ENCODE measurements at places on chromosomes 12 and 14. TPM values are rescaled to one million over a fixed set of nuclear protein-coding genes. Genes with fewer than 3 reads are reported as not detected.
A peak's percentile ranks its signal among the peaks of the same experiment; 100 is the strongest.

Gene OR4K1
- polyA plus RNA-seq: not detected

- H3K27me3 ChIP-seq: no peaks in the 10 kb centered on the region
- no peak overlapping the region for H3K4me3 ChIP-seq
- DNase-seq: no peak
- H3K4me1 ChIP-seq: no peaks in the 10 kb centered on the region
- no peaks in the 10 kb centered on the region for H3K36me3 ChIP-seq
Observed at GRCh38 chr14:26394150-26394810, 203.6 kb downstream of the NOVA1 start.

GRCh38 chr14:30614155-30614554 lies 8.0 kb upstream of the SCFD1 start:
- no peak for DNase-seq
- no peaks in the 10 kb centered on the region for H3K4me1 ChIP-seq
- no peak overlapping the region for H3K4me3 ChIP-seq
- H3K27me3 ChIP-seq: no peaks in the 10 kb centered on the region
- peaks cover 11% of the 10 kb centered on the region for H3K36me3 ChIP-seq
- no peak overlapping the region for H3K27ac ChIP-seq

DNA sequence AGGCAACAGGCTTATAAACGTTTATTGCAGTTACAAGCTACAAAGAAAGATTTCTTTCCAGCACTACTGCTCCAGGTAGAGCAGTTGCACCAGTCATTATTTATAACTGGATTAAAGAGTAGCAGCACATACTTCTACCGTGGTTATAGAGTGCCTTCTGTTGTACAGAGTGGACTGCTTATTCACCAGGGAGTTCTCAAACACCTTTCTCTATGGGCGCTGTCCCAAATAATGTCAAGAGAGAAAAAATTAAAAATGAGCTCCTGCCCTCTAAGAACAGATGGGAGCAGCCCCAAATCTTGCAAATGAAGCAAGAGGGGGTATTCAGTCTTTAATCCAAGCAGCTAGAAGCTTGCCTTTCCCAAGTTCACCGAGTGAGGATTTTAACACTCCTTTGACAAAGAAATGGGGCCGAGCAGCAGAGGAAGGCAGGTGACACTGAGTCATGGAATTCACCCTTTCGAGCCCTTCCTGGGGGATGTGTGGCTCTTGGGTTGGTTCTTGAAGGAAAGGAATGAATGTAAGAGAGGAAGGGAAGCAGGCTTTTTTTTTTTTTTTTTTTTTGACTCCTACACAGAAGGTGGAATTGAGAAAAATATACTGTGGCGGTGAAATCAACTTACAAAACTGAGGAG lies 181.2 kb downstream of the PRKCH start:
- no peak for DNase-seq
- peaks cover 4% of the 10 kb centered on the region for H3K27me3 ChIP-seq
- peak overlapping the region; percentile 83 for H3K4me3 ChIP-seq
- peak overlapping the region; percentile 94 for H3K27ac ChIP-seq
- peaks cover 94% of the 10 kb centered on the region for H3K4me1 ChIP-seq
- H3K36me3 ChIP-seq: peaks cover 32% of the 10 kb centered on the region

Gene PNP
- 38.8 TPM for polyA plus RNA-seq

GRCh38 chr12:30218073-30218472 lies 434.3 kb upstream of the TMTC1 start:
- H3K4me1 ChIP-seq: no peaks in the 10 kb centered on the region
- no peaks in the 10 kb centered on the region for H3K27me3 ChIP-seq
- no peaks in the 10 kb centered on the region for H3K36me3 ChIP-seq

DNA sequence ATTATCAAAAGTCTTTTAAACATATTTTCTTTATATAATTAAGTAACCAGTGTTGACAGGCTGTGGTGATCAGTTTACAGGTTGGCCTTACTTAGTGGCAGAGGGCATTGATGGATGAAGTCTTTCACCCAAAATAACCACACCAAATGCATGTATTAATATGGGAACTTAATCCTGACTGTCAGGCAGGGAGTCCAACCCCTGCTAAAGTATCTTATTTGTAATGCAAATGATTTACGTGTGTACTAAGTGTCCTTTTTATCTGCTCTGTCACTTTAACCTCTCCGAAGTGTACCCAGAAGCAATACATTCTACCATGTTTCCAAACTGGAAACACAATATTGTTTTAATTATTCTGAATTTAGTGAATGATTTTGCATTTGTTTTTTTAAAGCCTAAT lies 1.4 kb downstream of the MYBPC1 start:
- no peaks in the 10 kb centered on the region for H3K36me3 ChIP-seq
- no peaks in the 10 kb centered on the region for H3K4me1 ChIP-seq
- no peak overlapping the region for H3K4me3 ChIP-seq
- H3K27ac ChIP-seq: no peak overlapping the region

Gene SYT1
- not detected for polyA plus RNA-seq

DNA sequence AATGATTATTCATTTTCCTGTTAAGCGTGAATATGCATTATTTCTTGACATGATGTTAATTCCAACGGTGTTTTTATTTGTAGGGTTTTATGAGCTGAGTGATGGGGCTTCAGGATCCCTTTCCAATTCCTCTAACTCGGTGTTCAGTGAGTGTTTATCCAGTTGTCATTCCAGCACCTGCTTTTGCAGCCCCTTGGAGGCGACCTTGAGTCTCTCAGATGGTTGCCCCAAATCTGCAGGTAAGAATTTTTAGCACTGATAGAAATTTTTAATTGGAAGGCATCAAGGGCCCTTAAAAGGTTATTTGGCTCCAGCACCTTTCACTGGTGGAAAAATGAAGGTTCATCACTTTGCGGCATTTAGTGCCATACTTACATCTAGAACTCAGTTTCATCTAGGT lies 3.7 kb downstream of the DACT1 start:
- peaks cover 7% of the 10 kb centered on the region for H3K27me3 ChIP-seq
- DNase-seq: no peak
- no peak overlapping the region for H3K4me3 ChIP-seq
- H3K27ac ChIP-seq: no peak overlapping the region
- H3K4me1 ChIP-seq: peaks cover 14% of the 10 kb centered on the region

- peaks cover 22% of the 10 kb centered on the region for H3K27me3 ChIP-seq
- H3K36me3 ChIP-seq: peaks cover 13% of the 10 kb centered on the region
- H3K4me1 ChIP-seq: peaks cover 69% of the 10 kb centered on the region
- H3K27ac ChIP-seq: peak overlapping the region; percentile 97
- peak overlapping the region; percentile 99 for H3K4me3 ChIP-seq
Observed at GRCh38 chr12:108856170-108856427, 1.3 kb downstream of the SSH1 start.

- H3K27ac ChIP-seq: no peak overlapping the region
- no peak overlapping the region for H3K4me3 ChIP-seq
- peaks cover 4% of the 10 kb centered on the region for H3K27me3 ChIP-seq
- DNase-seq: no peak
Observed at GRCh38 chr12:6644903-6645302, 2.3 kb downstream of the ACRBP start.

DNA sequence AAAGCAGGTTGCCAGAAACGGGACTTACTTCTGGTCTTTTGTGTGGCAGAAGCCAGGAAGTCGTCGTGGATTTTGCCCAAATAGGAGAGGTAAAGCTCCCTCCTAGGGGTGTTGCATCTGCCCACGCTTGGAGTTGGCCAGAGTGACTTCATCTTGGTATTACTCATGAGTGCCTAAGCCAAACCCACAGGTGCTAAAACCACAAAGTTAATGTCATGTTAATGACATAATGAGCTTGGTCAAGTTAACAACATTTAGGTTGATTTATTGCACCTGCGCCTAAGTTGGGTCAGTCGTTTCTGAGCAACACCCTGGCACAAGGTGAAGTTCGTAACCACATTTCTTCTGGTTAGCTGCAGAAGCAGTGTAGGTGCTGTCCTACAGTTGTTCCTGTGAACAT lies 225.2 kb downstream of the FUT8 start:
- DNase-seq: peak; percentile 75
- peak overlapping the region; percentile 57 for H3K4me3 ChIP-seq
- H3K36me3 ChIP-seq: peaks cover 8% of the 10 kb centered on the region
- peak overlapping the region; percentile 82 for H3K27ac ChIP-seq

DNA sequence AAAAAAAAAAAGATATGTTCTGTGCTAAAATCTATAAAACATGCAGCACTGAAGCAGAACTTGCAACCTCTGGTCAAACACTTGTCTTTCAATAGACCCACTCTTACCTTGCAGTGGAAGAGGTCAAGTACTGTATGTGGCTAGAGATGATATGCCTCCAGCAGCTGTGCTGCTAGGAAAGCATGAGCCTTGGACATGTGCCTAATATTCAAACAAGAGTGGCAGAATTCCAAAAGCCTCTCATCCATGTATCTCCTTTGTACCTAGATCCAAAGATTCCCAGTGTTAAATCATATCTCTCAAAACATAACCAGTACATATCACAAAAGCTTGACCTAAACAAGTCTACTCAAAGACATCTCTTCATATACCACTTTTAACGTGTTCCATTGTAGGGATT lies 105.0 kb upstream of the CPNE8 start:
- H3K27me3 ChIP-seq: peaks cover 3% of the 10 kb centered on the region
- H3K4me1 ChIP-seq: no peaks in the 10 kb centered on the region
- no peak overlapping the region for H3K27ac ChIP-seq
- H3K36me3 ChIP-seq: no peaks in the 10 kb centered on the region

Gene GDF3
- polyA plus RNA-seq: not detected

Gene PRR4
- 1.9 TPM for polyA plus RNA-seq

DNA sequence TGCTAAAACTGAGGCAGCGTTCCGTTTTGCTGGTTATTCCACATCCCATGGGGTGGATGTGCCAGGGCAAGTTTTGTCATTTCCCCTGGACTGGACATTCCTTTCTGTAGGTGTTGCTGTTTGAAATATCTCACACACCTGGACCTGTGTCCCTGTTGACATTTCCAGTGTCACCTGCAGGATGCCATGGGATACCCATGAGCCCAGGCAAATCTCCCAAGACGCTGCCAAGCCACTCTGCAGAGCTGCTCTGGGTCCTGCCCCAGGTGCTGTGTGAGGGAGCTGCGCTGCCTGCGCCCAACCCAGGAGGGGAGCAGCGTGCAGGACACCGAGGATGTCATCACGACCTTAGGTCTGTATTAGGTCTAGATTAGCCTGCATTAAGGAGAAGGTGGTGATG lies 5.2 kb upstream of the PACS2 start:
- H3K36me3 ChIP-seq: no peaks in the 10 kb centered on the region
- no peak overlapping the region for H3K27ac ChIP-seq
- peaks cover 22% of the 10 kb centered on the region for H3K4me1 ChIP-seq

Gene FAIM2
- polyA plus RNA-seq: 1.8 TPM

- H3K27ac ChIP-seq: no peak overlapping the region
- H3K36me3 ChIP-seq: peaks cover 34% of the 10 kb centered on the region
- H3K4me3 ChIP-seq: no peak overlapping the region
- no peaks in the 10 kb centered on the region for H3K4me1 ChIP-seq
Observed at GRCh38 chr12:69779928-69780327, 41.3 kb downstream of the RAB3IP start.

Gene E2F7
- polyA plus RNA-seq: 0.04 TPM

Gene TPPP2
- not detected for polyA plus RNA-seq

- no peak overlapping the region for H3K4me3 ChIP-seq
- H3K27me3 ChIP-seq: no peaks in the 10 kb centered on the region
- no peak overlapping the region for H3K27ac ChIP-seq
- H3K4me1 ChIP-seq: peaks cover 28% of the 10 kb centered on the region
Observed at GRCh38 chr14:89921346-89921745, 33.2 kb downstream of the EFCAB11 start.

DNA sequence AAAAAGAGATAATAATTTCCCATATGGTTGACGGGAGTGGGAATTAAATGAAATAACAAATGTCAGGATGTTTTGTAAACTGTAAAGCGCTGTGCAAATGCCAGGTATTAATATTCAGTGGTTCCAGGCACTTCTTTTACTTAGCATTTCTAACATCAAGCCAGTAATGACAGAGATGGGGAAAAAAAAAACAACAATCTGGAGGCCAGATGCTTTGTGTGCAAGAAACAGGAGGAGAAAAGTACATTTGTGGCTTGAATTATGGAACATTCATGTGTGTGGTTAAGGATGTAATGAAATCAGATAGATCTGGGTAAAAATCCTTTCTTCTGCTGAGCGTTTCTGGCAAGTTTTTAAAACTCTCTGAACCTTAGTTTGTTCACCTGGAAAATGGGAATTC lies 509.6 kb downstream of the FUT8 start:
- no peaks in the 10 kb centered on the region for H3K36me3 ChIP-seq
- DNase-seq: no peak
- H3K4me3 ChIP-seq: no peak overlapping the region
- H3K27me3 ChIP-seq: peaks cover 2% of the 10 kb centered on the region
- H3K4me1 ChIP-seq: peaks cover 29% of the 10 kb centered on the region

DNA sequence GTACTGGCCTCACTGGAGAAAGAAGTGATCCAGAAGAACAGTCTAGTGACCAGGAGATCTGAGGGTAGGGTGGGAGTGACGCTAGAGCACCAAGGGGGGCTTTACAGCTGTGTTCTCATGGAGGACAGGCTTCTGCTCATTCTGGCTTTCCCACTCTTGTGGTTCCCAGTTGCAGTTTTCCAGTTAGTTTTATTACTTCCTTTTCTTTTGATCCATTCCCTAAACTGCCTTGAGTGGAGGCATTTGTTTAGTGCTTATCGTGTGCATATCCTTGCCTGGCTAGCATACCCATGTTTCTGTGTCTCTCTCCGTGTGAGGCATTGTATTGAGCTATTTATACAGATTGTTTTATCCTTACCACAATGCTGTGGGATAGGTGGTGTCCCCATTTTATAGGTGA lies 4.0 kb downstream of the MLEC start:
- peak overlapping the region; percentile 23 for H3K27ac ChIP-seq
- peaks cover 8% of the 10 kb centered on the region for H3K27me3 ChIP-seq
- no peak overlapping the region for H3K4me3 ChIP-seq
- peaks cover 45% of the 10 kb centered on the region for H3K4me1 ChIP-seq

Gene VDR
- 0.04 TPM for polyA plus RNA-seq

Gene OR4M1
- polyA plus RNA-seq: not detected

- H3K36me3 ChIP-seq: no peaks in the 10 kb centered on the region
- no peak overlapping the region for H3K4me3 ChIP-seq
- H3K27me3 ChIP-seq: peaks cover 3% of the 10 kb centered on the region
- H3K4me1 ChIP-seq: no peaks in the 10 kb centered on the region
Observed at GRCh38 chr14:105929327-105930081, 403.1 kb downstream of the TMEM121 start.

- peaks cover 3% of the 10 kb centered on the region for H3K27me3 ChIP-seq
- DNase-seq: no peak
- no peak overlapping the region for H3K27ac ChIP-seq
- no peaks in the 10 kb centered on the region for H3K36me3 ChIP-seq
- no peak overlapping the region for H3K4me3 ChIP-seq
- no peaks in the 10 kb centered on the region for H3K4me1 ChIP-seq
Observed at GRCh38 chr12:67790660-67791059, 142.1 kb downstream of the DYRK2 start.

Gene RD3L
- polyA plus RNA-seq: not detected

- no peaks in the 10 kb centered on the region for H3K4me1 ChIP-seq
- no peaks in the 10 kb centered on the region for H3K27me3 ChIP-seq
- no peak overlapping the region for H3K4me3 ChIP-seq
- DNase-seq: no peak
- no peak overlapping the region for H3K27ac ChIP-seq
- no peaks in the 10 kb centered on the region for H3K36me3 ChIP-seq
Observed at GRCh38 chr12:15188127-15188526, 33.1 kb downstream of the RERG start.

GRCh38 chr14:30299915-30300314 lies 259.0 kb upstream of the G2E3 start:
- H3K27me3 ChIP-seq: peaks cover 4% of the 10 kb centered on the region
- H3K4me1 ChIP-seq: no peaks in the 10 kb centered on the region
- H3K27ac ChIP-seq: no peak overlapping the region
- no peak for DNase-seq
